ENCODE measurements at places on chromosomes 4 and X. TPM values are rescaled to one million over a fixed set of nuclear protein-coding genes. Genes with fewer than 3 reads are reported as not detected.

The TCEAL9 gene
- total RNA-seq: 69.3 TPM

GRCh38 chrX:46838974-46839480 lies 2.2 kb downstream of the RP2 start:
- DNase-seq: no peak

DNA sequence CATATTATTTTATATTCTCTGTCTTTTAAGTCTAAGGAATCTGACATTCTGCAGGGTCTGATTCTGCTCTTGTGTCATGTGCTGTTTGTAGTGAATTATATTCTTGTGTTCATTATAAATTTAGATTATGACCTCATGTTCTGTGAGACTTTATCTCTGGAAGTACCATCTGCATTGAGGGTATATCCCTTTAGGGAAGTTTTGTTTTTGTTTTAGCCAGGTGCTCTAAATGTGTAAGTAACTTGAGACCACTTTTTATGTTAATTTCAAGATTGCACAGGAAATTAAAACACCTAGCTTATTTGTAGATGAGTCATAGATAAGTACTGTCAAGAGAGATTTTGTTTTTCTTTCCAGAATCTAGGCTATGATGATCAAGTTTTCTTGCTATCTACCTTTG lies 35.0 kb upstream of the DKK2 start:
- DNase-seq: no peak

DNA sequence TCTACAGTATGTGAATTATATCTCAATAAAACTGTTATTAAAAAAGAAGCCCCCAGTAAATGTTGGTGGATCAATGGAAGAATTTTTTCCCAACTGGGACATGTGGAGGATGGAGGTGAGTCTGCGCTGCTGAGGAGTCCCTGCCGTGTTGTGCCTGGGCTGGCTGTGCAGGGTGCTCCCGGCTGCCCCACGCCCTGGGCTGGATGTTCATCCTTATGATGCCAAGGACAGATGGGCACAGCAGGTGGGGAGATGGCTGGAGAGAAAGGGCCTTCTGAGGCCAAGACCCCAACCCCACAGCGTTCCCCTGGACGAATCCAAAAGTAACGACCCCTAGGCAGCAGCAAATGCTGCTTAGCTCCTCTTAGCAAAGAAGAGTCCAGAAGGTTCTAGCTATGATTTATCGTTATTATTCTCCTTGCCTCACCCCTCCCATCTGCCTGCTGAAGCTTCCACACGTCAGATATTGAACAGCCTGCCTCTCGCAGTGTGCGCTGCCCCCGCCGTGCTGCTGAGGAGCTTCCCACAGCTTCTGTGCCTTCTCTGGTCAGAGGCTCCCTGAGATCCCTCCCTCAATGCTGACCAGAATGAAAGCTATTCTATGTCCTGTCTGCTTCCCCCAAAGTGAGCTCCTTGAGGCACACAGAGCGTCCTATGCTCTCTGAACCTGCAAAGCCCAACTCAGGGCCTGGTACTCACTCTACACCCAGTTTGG lies 26.5 kb downstream of the HMX1 start:
- DNase-seq: no peak

The ADAM29 gene
- not detected for total RNA-seq

- no peak for DNase-seq
Observed at GRCh38 chrX:68114573-68115129, 318.6 kb downstream of the OPHN1 start.

The MAGEA4 gene
- not detected for total RNA-seq

GRCh38 chrX:19981947-19982346 lies 8.9 kb downstream of the BCLAF3 start:
- no peak for DNase-seq

The TMEM35A gene
- 22.9 TPM for total RNA-seq

DNA sequence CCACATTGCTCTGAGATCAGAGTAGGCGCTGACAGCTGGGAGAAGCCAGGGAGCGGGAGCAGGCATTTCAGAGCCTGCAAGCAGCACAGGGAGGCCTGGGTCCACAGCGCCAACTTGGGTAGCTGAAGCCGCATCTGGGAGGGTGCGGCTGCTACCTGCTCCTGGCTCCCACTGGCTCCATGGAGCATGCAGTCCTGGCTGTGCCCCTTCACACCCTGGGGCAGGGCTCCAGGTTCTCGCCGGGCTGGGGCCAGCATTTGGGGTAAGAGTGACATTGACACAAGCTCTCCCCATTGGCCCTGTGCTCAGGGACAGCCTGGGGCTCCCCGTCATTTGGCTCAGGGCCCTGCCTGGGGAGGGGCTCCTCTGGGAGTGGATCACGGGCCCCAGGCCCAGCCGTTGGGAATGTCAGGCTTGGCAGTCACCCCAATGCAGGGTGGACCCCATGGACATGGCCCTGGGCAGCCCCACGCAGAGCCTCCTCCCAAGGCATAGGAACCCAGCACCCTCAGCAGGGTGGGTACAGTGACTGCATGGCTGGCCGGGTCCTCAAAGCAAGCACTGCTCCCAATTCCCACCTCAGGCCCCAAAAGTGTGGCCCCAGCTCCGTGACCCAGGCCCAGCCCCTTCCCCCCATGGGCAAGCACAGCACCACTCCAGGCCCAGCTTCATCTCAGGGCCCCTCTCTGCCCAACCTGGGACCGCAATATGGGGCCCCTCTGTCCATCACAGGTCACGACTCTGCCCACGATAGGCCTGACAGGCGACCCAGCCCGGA lies 82.4 kb downstream of the PRDM5 start:
- DNase-seq: no peak

DNA sequence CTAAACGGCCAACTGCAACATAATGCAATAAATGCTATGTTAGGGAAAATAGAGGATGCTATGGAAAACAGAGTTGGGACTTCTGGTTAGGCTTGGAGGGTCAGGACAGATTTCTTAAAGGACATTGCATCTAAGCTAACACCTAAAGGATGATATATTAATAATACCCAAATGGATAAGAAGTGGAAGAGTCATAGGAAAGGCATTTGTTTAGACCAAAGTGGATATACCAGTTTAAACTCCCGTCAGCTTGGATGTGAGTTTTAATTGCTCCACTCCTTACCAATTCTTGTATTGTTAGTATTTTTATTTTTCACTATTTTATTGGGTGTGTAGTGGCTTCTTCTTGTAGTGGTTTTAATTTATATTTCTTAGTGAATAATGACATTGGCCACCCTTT lies 93.9 kb downstream of the PTPN13 start:
- no peak for DNase-seq

GRCh38 chr4:37910091-37910486 lies 19.2 kb downstream of the TBC1D1 start:
- no peak for DNase-seq

DNA sequence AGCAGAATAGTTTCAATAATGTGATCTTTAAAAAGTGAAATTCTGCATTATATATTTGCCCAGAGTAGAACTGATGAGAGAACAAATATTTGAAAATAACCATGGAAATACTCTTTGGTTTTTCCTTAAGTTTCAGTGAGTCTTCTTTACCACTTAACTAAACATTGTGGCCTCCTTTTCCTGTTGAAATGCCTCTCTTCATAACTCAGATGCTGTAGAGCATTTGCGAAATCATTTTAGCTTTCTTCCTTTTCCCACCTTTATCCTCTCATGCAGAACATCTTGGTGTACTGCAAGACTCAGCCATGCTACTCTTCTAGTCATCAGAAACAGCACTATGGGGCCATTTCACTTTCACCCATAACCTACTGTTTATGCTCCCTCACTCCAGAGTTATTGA lies 48.2 kb downstream of the CASK start:
- DNase-seq: no peak

DNA sequence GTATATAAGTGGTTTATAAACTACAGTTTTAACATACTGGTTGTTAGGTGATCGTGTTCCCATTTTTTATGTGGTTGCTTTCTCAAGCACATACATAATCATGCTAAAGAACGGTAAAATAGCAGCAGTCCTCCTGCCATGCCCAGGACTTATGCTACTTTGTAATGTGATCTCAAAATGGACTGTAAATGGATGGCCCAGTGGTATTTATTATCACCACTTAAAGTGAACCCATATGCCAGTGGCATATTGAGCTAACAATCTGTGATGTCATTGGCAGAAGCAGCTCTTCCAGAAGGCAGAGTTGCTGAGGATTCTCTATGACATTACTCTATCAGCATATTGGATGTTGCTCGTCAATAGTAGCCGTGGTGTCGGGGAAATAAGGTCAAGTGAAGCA lies 28.6 kb downstream of the ANK2 start:
- DNase-seq: no peak

The MAGEA1 gene
- total RNA-seq: not detected

The CNKSR2 gene
- total RNA-seq: 10.2 TPM

GRCh38 chr4:170425040-170425439 lies 335.3 kb upstream of the AADAT start:
- no peak for DNase-seq

DNA sequence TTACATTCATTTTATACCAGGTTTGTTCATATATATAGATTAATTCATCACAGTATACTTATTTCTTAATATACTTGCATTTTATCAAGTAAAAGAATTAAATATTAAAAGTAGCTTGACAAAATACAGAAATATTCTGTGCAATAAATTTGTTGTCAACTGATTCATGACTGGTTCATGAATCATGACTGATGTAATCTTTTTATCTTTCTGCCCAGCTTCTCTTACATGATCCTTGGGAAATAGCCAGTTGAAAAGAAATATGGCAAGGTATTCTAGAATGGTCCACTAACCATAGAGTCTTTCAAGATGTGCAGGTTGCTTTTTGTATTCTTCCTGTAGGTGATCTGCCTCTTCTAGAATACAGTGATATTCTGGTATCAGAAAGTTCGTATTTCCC lies 4.2 kb upstream of the CCNA2 start:
- no peak for DNase-seq

- DNase-seq: no peak
Observed at GRCh38 chrX:11881485-11882170, 123.6 kb downstream of the MSL3 start.

GRCh38 chr4:94131212-94131611 lies 76.5 kb upstream of the SMARCAD1 start:
- no peak for DNase-seq

Measured in esophagus muscularis mucosa (tissue), 4 donors.